ENCODE measurements at places on chromosomes 12 and 14.
A peak's percentile ranks its signal among the peaks of the same experiment; 100 is the strongest.

- DNase-seq, result peak; percentile 3
These were observed 904 bp upstream of the PAPOLA start for GRCh38 chr14:96501217-96501739.

DNA sequence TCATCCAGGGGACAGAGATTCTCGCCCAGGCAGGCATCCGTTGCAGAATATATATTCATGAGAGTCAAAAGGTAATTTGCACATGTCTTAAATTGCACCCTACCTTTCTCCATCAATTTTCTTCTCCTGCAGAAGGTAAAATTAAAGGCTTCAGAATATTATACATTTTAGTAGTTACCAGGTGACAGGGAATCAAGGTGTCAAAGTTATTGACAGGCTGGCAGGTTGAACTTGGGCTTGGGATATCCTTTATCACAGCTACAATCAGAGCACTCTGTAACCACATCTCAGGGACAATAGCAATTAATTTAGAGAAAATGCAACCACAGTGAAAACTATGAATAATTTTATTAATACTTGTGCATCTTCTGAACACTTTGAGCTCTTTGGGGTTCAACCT lies 66.9 kb upstream of the GSC start:
- no peak for DNase-seq

- DNase-seq, result no peak
These were observed 1297.3 kb downstream of the AACS start for GRCh38 chr12:126362493-126362892.

- no peak for DNase-seq
These were observed 5.1 kb downstream of the CLECL1 start for GRCh38 chr12:9727813-9728212.
